ENCODE measurements at places on chromosomes 1 and 21.

DNA sequence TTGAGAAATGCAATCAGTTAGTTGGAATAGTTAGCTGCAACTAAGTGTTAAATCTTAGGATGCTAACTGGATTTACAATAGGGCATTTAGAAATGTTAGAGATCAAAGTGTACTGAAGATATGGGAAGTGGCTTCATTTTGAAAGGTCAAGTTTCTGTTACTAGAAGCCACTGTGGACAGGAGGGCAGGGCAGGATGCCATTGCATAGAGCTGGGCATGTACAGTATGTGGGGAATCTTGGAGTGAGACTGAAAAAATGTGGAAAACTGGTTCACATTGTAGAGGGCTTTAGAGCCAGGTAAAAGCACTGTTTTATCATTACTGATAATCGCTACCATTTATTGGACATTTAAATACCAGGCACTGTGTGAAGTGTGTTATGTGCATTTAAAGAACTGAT, 31.0 kb downstream of the ARID1A start:
- peak; percentile 31 for DNase-seq

GRCh38 chr1:54114001-54114400, 38.8 kb downstream of the CDCP2 start:
- DNase-seq: no peak

- no peak for DNase-seq
These were observed 49.0 kb downstream of the SFPQ start for GRCh38 chr1:35143737-35144508.

- DNase-seq: no peak
These were observed 116.8 kb downstream of the NME7 start for GRCh38 chr1:169250795-169251194.

DNA sequence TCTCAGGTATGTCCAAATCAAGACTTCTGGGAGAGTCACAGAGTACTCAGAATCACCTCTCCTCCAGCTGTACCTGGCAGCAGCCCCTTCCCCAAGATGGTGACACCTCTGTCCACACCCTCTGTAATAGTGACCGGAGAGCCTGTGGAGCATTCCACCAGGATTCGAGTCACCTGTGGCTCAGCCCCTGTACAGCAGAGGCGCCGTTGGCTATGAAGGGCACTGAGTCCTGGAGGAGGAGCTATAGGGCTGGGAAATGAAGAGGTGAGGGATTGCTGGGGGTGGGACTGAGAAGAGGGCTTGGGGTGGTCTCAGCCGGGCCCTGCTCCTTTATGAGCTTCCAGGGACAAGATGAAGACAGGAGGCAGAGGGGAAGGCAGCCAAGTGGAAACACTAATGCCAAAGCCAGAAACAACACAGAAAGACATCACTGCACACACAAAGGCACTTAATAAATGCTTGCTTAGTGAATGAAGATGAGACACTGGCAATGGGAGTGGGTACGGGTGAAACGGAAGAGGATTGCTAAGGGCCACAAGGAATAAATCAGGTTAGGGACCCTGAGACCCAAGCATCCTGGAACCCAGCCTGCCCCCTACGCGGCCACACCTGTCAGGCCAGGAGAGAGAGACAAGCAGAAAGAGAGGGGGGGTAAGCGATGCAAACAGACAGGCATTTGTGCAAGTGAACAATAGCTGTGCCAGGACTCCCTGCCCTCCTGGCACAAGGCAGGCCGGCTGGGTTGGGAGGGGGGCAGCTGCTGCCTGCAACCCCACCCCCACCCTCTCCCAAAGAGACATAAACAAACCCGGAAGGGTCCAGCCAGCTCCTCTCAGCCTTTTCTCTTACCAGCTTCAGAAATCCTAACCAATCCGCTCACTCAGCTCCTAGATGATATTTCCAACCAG, 3.9 kb downstream of the ARHGEF2 start:
- no peak for DNase-seq

- no peak for DNase-seq
These were observed 957 bp downstream of the CAPN9 start for GRCh38 chr1:230747890-230748800.

DNA sequence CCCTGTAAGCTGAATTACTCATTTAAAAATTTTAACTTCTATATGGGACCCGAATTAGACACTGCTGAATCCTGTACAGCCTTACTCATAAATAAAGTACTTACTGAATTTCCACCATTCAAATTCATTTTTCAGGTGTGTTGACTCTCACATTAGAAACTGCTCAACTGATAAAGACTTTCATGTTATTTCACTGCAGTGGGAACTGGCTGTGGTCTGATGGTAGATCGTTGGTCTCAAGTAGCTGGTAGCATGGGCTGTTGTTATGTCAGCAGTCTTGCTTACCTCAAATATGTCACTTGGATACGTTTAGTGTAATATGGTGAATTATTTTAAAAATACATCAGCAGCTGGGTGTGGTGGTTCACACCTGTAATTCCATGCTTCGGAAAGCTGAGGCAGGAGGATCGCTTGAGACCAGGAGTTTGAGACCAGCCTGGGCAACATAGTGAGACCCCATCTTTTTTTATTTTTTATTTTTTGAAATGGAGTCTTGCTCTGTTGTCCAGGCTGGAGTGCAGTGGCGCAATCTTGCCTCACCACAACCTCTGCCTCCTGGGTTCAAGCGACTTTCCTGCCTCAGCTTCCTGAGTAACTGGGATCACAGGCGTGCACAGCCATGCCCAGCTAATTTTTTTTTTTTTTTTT, 10.4 kb downstream of the DEGS1 start:
- no peak for DNase-seq

GRCh38 chr1:218304281-218305039, 19.4 kb downstream of the RRP15 start:
- no peak for DNase-seq

- DNase-seq: no peak
These were observed 132.7 kb upstream of the IPO9 start for GRCh38 chr1:201696217-201696761.

- peak; percentile 74 for DNase-seq
These were observed 55.6 kb downstream of the SUCO start for GRCh38 chr1:172588296-172589291.

DNA sequence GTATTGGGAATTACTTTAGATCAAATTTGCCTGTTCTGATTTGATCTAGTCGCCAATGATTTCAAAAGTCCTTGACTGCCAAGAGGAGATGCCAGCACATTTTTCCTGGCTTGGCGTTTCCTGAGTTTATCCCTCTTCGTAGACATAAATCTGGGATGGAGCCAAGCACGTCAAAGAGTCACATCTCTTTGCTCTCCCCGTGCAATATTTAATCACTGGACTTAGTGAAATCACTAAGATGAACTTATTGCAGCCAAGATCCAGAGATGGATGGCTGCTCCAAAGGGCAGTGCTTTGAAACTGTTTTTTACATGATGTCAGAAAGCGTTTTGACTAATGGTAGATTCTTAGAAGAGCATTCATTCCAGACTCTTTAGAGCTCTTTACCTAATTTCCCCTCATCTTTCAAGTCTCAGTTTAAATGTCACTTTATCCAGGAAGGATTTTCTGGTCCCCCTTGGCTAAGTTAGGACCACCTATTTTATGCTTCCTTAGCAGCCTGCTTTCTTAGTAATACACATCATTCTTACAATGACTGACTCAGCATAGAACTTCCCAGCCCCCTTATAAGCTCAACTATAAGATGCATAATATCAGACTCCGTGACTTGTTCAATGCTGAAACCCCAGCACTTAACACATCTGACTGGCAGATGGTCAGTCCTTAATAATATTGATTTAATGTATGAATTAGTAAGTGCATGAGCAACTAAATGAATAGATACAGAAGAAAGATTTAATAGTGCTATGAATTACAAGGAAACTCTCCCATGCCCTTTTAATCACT, 94.4 kb upstream of the GREM2 start:
- DNase-seq: no peak

- DNase-seq: no peak
These were observed 39.3 kb upstream of the C1orf198 start for GRCh38 chr1:230907472-230908205.

DNA sequence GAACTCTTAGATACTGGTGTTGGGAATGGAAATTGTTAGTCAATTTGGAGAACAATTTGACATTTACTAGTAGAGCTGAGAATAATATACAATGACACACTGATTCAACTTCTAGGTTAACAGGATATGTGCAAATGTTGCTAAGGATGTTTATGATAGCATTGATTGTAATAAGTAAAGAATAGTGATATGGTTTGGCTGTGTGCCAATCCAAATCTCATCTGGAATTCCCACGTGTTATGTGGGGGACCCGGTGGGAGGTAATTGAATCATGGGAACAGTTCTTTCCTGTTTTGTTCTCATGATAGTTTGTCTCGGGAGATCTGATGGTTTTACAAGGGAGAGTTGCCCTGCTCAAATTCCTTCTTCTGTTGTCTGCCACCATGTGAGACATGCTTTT, 302.4 kb upstream of the TMPRSS15 start:
- DNase-seq: no peak

- DNase-seq: no peak
These were observed 11.9 kb downstream of the ACTRT2 start for GRCh38 chr1:3033040-3033789.

- DNase-seq: no peak
These were observed 3.0 kb upstream of the FOXD3 start for GRCh38 chr1:63319046-63320021.

Data from inflammatory macrophage treated with lipopolysaccharide for 4 hours (primary cell).